ENCODE measurements at places on chromosomes 6 and 20. TPM values are rescaled to one million over a fixed set of nuclear protein-coding genes. Genes with fewer than 3 reads are reported as not detected.

DNA sequence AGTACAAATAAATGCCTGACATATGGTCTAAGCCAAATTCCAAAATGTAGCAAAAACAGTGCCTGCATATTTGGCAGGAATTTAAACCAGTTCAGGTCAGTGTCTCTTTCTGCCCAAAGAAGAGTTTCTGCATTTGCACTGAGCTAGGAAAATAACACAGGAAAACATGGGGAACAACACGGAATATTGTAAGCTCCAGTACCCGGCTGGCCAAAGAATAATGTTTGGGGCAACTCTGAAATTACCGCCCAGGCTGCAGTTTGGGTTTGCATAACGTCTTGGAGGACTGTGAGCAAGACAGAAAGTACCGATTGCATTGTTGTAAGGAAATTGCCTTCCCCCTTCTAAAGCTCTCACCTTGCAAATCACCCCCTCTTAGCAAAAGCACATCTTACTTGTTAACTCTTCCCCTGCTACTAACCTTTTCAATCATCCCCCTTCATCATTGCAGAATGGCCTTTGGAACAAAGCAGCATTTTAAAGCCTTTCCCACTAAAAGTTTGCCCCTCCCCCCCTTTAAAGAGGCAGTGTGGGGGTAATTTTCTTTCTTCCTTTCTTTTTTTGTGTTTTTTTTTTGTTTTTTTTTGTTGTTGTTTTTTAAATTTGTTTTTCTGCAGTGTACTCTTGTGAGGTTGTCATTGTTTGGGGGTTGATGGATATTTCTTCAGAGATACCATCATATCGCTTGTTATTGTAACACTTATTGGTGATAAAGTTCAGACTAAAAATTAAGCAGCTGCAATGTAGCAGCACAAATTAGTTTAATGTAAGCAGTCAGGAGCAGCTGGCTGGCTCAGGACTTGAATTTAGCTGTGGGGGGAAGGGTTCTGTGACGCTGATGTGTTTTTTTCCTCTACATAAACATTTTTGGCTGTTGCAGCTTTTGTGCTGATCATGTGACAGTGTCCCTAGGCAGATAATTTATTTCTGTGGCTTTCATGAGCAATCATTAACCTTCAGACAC, 100.0 kb upstream of the CITED2 start:
- H3K27me3 ChIP-seq, result no peaks in the 10 kb centered on the region
- H3K36me3 ChIP-seq, result no peaks in the 10 kb centered on the region
- peak overlapping the region; percentile 35 for H3K27ac ChIP-seq
- no peak overlapping the region for H3K4me3 ChIP-seq

DNA sequence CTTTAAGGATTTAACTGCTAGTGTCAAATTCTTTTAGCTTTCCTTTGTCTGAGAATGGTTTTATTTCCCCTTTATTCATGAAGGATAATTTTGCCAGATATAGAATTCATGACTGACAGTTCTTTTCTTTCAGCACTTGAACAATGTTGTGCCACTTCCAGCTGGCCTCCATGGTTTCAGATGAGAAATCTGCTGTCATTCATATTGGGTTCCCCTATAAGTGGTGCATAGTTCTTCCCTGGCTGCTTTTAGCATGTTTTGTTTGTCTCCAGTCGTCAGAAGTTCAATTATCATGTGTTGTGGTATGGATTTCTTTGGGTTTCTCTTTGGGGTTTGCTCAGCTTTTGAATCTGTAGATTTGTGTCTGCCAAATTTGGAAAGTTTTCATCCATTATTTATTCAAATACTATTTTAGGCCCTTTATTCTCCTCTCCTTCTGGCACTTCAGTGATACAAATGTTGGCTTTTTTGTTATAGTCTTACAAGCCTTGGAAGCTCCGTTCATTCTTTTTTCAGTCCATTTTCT, 76.3 kb upstream of the TGM3 start:
- DNase-seq, result no peak
- H3K4me1 ChIP-seq, result no peaks in the 10 kb centered on the region
- no peak overlapping the region for H3K4me3 ChIP-seq
- no peaks in the 10 kb centered on the region for H3K36me3 ChIP-seq
- no peaks in the 10 kb centered on the region for H3K27me3 ChIP-seq

DNA sequence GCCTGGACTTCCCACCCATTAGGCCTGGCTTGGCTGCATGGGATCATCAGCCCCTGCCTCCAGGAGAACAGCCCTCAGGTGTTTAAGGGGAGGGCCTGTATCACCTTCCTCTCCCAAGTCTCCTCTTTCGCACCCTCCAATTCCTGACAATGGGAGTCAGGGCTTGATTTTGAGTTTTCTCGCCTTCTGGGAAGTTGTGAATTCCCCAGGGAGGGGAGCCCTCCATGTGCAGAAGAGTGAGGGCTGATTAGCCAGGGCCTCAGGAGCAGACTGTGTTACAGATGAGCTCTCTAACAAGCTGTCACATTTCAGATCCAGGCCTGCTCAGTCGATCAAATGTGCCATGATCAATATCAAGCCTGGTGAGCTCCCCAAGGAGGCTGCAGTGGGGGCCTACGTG, 42.4 kb downstream of the CNBD2 start:
- H3K4me1 ChIP-seq, result peaks cover 19% of the 10 kb centered on the region
- H3K36me3 ChIP-seq, result no peaks in the 10 kb centered on the region
- peak overlapping the region; percentile 92 for H3K27ac ChIP-seq
- no peaks in the 10 kb centered on the region for H3K27me3 ChIP-seq
- DNase-seq, result no peak
- no peak overlapping the region for H3K4me3 ChIP-seq

- H3K27me3 ChIP-seq, result no peaks in the 10 kb centered on the region
- DNase-seq, result peak; percentile 38
- H3K27ac ChIP-seq, result no peak overlapping the region
- peaks cover 24% of the 10 kb centered on the region for H3K36me3 ChIP-seq
- no peaks in the 10 kb centered on the region for H3K4me1 ChIP-seq
- H3K4me3 ChIP-seq, result no peak overlapping the region
Observed at GRCh38 chr6:44309092-44309491, 4.1 kb downstream of the AARS2 start.

DNA sequence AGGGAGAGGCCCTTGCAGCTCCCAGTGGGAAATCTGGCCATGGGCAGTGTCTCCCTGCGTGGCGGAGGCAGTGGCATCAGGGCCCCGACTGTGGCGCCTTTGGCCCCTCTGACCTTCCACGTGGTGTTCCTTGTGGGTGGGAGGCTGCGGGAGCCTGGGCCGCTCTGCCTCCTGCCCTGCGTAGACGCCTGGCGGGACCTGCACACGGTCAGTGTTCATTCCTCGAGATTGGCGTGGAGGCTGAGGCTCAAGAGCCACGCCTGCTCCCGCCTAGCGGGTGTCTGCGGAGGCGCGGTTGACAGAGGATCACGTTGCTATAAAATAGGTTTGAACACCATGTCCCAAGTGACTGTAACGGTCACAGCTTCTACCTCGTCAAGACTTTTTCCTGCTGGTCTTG, 14.0 kb downstream of the COL9A3 start:
- no peak overlapping the region for H3K4me3 ChIP-seq
- DNase-seq, result no peak
- H3K27me3 ChIP-seq, result no peaks in the 10 kb centered on the region
- no peaks in the 10 kb centered on the region for H3K36me3 ChIP-seq

DNA sequence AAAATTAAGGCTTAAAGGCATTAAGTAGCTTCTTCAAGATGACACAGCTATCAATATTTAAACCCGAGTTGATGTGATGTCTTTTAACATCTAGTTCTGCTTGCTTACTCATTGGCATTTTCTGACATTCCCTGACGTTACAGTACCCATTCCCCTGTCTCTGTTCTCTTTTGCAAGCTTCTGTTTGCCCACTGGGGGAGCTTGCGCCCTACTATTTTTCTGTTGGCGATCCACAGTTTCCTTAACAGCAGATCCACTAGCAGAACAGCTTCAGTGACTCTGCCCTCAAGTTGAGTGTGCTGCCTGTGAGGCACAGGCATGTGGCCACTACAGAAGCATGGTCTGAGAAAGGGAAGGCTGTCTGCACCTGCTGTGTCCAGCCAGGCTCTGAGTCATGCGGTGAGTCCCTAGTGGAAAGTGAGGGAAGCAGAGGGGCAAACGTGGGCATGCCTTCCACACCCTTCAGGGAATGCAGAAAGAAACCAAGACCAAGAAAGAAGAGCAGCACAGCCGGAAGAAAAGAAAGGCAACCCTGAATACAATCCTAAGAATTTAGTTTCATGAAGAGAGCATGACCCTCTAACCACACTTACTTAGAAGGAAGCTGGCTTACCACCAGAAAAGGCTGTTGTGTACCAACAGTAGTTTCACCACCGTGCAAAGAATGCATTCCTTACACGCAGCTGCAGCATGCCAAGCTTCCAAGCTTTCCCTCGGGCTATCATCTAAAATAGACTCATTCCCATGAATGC, 97.7 kb upstream of the VGLL2 start:
- no peak overlapping the region for H3K27ac ChIP-seq
- no peak overlapping the region for H3K4me3 ChIP-seq
- H3K36me3 ChIP-seq, result no peaks in the 10 kb centered on the region
- no peaks in the 10 kb centered on the region for H3K27me3 ChIP-seq

DNA sequence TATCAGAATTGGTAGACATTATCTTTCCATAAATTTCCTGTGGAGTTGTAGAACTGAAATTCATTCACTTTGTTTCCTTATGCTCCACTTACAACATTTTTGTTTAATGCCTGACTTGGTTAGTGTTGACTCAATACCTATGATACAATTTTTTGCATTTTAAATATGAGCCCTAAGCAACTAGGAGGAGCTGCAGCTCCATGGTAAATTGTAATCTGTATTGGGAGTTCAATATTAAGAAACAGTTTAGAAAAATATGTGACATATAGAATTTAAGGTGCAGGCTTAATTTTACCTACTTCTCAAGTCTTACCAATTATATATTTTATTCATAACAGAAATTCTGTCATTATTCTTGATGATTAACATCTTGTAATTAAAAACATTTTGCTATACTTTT, 868.3 kb downstream of the EYS start:
- H3K27ac ChIP-seq, result no peak overlapping the region
- H3K27me3 ChIP-seq, result no peaks in the 10 kb centered on the region
- H3K36me3 ChIP-seq, result no peaks in the 10 kb centered on the region
- DNase-seq, result peak; percentile 25
- H3K4me1 ChIP-seq, result no peaks in the 10 kb centered on the region

- no peak for DNase-seq
- no peaks in the 10 kb centered on the region for H3K36me3 ChIP-seq
Observed at GRCh38 chr20:26163890-26164289, 467.2 kb upstream of the ZNF337 start.

DNA sequence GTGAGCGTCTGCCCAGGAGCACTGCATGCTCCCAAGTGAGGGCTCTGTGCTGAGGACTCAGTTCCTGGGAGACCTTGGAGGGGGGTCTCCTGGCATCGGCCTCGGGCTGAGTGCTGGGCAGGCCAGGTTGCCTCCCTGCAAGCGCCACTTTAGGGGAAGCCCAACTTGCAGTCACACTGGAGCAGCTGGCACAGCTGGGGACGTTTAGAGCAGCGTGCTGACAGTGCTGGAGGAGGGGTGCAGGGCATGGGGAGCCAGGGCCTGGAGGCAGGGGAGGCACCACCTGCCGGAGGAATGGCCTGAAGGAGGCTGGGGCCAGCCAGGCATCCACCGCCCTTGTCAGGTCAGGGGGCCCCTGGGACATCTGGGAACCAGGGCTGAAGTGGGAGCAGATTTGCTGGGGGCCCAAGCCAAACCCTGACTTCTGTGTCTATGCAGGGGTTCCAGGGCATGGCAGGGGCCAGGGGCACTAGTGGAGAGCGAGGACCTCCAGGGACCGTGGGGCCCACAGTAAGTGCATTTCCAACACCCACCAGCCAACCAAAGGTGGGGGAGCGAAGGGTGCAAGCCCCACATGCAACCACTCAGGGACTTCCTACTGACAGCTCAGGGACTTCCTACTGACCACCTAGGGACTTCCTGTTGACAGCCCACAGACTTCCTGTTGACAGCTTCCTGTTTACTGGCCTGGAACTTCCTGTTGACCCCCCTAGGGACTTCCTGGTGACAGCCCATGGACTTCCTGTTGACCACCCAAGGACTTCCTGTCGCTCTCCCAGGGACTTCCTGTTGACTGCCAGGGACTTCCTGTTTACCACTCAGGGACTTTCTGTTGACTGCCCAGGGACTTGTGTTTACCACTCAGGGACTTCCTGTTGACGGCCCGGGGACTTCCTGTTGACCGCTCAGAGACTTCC, 33.6 kb downstream of the COL20A1 start:
- DNase-seq, result no peak
- no peak overlapping the region for H3K4me3 ChIP-seq
- H3K36me3 ChIP-seq, result no peaks in the 10 kb centered on the region
- no peaks in the 10 kb centered on the region for H3K4me1 ChIP-seq
- no peak overlapping the region for H3K27ac ChIP-seq

- H3K27me3 ChIP-seq, result no peaks in the 10 kb centered on the region
- H3K4me1 ChIP-seq, result peaks cover 7% of the 10 kb centered on the region
- no peaks in the 10 kb centered on the region for H3K36me3 ChIP-seq
- no peak for DNase-seq
Observed at GRCh38 chr6:107466062-107466461, 6.7 kb upstream of the PDSS2 start.

DNA sequence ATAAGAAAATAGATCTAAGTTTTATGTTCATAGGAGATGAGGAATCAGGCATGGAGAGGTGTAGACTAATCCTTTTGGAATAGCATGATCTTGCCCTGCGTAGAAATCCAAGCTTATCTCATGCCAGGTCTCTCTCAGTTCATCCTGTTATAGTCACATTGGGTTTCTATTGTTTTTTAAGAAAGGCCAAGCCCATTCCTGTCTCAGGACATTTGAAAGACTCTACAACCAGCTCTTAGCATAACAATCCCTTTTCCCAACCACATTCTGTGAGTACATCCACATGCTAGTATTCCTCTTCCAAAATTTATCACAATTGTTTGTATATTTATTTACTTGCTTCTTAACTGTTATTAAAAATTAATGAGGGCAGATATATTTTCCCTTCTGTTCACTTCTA, 130.3 kb downstream of the MMUT start:
- no peak overlapping the region for H3K27ac ChIP-seq
- H3K36me3 ChIP-seq, result no peaks in the 10 kb centered on the region
- no peaks in the 10 kb centered on the region for H3K27me3 ChIP-seq
- H3K4me3 ChIP-seq, result no peak overlapping the region
- no peak for DNase-seq

GRCh38 chr20:41631826-41632225, 13.6 kb upstream of the CHD6 start:
- H3K4me1 ChIP-seq, result no peaks in the 10 kb centered on the region
- H3K27ac ChIP-seq, result no peak overlapping the region
- no peaks in the 10 kb centered on the region for H3K36me3 ChIP-seq
- peak; percentile 75 for DNase-seq

GRCh38 chr20:3090565-3090964, 6.0 kb upstream of the AVP start:
- peaks cover 25% of the 10 kb centered on the region for H3K27me3 ChIP-seq
- no peaks in the 10 kb centered on the region for H3K4me1 ChIP-seq
- H3K27ac ChIP-seq, result no peak overlapping the region
- no peaks in the 10 kb centered on the region for H3K36me3 ChIP-seq
- no peak overlapping the region for H3K4me3 ChIP-seq
- no peak for DNase-seq

GRCh38 chr6:123622780-123623179, 14.0 kb downstream of the TRDN start:
- H3K27me3 ChIP-seq, result no peaks in the 10 kb centered on the region
- peaks cover 14% of the 10 kb centered on the region for H3K4me1 ChIP-seq
- H3K36me3 ChIP-seq, result no peaks in the 10 kb centered on the region
- DNase-seq, result no peak
- peak overlapping the region; percentile 0 for H3K27ac ChIP-seq

- no peaks in the 10 kb centered on the region for H3K36me3 ChIP-seq
- no peaks in the 10 kb centered on the region for H3K4me1 ChIP-seq
- peak; percentile 66 for DNase-seq
- H3K4me3 ChIP-seq, result no peak overlapping the region
Observed at GRCh38 chr6:122869437-122870024, 80.5 kb downstream of the SMPDL3A start.

Gene DUSP15
- 23.6 TPM for total RNA-seq

Gene WFDC11
- not detected for total RNA-seq

Gene PTPN1
- total RNA-seq, result 29.4 TPM

Gene MRPS18B
- total RNA-seq, result 58.2 TPM

All from cardiac muscle cell (in vitro differentiated cells and primary cell).